Fibroblast of the aortic adventitia (primary cell): ENCODE measurements at places on chromosomes 6 and 20. TPM values are rescaled to one million over a fixed set of nuclear protein-coding genes. Genes with fewer than 3 reads are reported as not detected.

The SAPCD1 gene
- total RNA-seq = 0.90 and 6.2 TPM in 2 replicates

The LTA gene
- not detected in 2 replicates for total RNA-seq

The OR2H1 gene
- not detected in 2 replicates for total RNA-seq

The DLL1 gene
- total RNA-seq = 0.09 and 4.9 TPM in 2 replicates

The BNIP5 gene
- not detected in 2 replicates for total RNA-seq
